Ammon's horn (tissue), 1 donor: ENCODE measurements at places on chromosomes 2 and 18.

DNA sequence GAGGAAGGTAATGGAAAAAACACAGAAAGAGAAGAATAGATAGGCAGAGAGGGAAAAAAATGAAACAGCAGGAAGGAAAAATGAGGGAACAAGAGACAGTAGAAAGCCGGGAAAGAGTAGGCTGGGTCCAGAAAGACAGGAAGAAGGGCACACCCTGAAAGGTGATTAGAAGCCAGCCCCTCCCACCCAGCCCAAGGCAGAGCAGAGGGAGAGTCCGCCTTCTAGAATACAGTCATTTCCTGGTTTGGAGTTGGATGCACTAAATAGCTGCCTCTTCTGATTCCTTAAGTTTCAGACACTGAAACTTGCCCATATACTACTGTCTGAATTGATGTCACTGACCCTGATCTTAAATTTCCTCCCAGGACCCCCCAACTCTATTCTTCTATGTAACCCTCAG lies 17.9 kb upstream of the DSG3 start:
- DNase-seq = no peak

- no peak for DNase-seq
Measured at GRCh38 chr2:45709137-45709536, 57.7 kb downstream of the PRKCE start.

- DNase-seq = no peak
Measured at GRCh38 chr2:27922842-27923241, 32.3 kb downstream of the BABAM2 start.

GRCh38 chr2:144876013-144876412 lies 356.1 kb upstream of the ZEB2 start:
- DNase-seq = no peak

- no peak for DNase-seq
Measured at GRCh38 chr2:95042472-95043271, 17.2 kb downstream of the MAL start.

DNA sequence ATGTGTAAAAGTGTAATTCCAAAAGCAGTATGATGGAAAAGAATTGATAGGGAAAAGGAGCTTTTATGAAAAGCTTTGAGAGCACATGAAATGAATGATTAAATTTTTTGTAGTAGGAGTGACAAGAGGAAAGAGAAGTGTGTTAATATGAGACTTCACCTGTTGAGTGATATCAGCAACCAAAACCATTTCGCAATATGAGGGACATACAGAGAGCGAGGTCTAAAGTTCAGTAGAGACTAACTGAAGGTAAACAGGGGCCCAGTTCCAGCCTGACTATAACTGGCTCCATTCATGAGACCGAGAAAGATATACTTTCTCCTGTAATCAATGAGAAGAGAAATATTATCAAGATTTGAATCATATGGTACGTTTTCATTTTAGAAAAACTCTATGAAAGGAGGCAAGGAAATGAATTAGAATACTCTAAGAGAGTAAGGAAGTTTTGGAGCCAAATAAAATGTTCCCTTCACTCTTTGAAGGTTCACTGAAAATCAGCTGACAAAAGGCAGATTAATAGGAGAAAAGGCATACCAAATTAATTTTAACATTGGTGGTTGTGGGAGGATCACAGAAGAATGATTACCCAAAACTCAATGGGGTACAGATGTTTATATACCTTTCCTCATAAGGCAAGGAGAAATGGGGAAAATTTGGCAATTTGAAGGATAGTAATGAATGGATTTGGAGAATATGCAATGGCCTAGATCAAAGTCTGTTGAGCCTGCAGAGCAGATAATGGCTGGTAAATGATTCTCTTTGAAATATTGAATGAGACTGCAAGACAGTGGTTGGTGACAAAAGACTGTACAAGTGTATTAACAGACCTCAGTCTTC lies 932.2 kb downstream of the TDRD15 start:
- no peak for DNase-seq

GRCh38 chr2:122739732-122740593 lies 984.5 kb downstream of the TSN start:
- DNase-seq = no peak

DNA sequence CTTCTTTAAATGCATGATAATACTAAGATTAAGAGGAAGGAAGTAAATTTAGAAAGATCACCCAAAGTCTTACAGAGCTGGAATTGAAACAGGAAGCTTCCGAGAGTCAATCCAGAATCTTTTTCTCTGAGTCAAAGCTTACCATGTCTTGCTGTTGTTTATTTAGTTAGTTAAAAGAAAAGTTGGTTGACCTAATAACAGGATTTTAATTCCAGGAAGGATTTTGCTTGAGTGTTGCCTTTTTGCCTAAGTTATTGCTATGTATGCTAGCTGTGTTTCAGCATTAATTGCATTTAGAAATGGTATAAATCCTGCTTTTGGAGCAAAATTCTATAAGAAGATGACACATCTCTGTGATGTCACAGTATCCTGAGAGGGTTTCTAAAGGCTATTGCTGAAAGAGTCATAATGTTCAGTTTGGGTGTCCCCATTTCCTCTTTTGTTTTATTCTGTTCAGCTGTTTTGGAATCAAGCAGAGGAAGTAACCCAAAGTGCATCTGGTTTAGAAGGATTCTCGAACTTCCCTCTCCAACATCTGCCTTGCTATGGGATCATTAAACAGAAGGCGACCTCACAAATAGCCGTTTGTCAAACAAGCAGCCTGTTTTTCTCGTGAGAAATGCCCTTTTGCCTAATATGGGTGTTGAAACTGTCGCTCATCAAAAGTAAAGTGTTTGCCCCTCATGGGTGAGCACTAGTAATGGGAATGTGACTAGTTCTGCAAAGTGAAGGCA lies 271.5 kb upstream of the MMADHC start:
- peak; percentile 45 for DNase-seq

- no peak for DNase-seq
Measured at GRCh38 chr2:47935071-47935470, 28.8 kb upstream of the FBXO11 start.
